Dorsolateral prefrontal cortex (tissue), 122 donors: ENCODE measurements at places on chromosomes 16 and 17.

DNA sequence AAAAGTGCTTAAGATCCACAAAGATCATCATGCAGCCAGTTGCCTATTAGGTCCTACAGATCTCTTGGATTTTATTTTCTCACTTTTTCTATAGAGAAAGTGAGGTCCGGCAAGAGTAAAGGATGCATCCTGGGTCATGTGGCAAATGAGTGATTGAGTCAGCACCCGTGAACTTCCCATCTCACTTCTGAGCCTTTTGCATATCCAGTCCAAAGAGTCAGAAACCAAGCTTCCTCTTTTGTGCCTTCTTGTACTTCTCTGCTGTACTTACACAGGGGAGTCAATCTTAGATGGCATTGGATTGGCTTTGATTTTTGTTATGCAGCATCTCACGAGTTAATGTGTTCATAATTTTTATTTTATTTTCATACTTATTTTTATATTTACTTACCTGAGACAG lies 114.2 kb upstream of the IRX5 start:
- no peak for DNase-seq

DNA sequence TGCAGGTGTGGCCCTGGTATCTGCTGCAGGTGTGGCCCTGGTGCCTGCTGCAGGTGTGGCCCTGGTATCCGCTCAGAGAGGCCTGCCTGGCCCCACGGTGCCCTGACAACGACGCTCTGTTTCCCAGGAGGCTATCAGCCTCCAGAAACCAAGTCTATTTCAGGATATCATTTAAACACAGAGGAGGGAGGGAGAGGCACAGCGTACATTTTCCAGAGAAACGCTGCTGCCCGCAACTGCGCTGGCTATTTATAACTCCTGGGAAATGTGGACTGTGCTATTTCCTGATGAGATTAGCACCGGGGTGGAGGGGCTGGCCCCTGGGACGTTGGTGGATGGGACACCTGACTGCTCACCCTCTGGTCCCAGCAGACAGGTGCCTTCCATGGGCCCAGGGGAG lies 22.5 kb downstream of the TIMM22 start:
- DNase-seq: peak; percentile 65

DNA sequence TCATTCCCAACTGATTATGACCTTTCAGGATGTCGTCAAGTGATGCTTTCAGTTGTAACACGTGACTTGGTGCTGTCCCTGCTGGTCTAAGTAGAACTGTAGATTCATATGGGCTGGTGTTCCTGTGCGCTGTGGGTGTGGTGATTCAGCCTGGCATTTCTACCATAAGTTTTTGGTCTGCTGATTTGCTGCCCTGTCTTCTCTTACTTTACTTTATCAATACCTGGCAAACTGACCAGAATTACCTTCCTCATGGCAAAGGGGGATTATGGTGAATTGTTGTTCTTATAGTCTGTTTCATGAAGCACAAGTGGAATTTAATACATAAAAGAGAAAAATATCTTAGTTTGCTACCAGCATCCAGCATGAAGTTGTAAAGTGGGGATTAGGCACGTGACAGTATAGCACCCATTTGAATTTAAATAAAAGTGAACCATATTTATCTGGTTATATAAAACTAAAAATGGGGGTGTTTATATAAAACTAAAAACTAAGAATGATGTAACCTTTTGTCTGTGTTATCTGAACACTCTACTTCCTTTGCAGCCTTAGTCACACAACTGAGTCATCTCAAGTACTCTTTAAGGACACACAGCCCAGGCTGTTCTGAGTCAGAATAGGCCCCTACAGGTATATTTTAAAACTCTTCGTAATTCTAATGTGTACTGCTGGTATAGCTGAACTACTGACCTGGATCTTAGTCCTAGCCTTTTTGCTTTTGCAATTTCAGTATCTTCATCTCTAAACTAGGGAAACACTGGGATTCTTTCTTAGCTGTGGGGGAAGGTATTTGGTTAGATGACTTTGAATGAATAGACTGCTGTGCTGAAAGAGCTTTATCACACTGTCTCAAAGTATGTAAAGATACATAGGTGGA lies 28.3 kb downstream of the TTC19 start:
- no peak for DNase-seq

DNA sequence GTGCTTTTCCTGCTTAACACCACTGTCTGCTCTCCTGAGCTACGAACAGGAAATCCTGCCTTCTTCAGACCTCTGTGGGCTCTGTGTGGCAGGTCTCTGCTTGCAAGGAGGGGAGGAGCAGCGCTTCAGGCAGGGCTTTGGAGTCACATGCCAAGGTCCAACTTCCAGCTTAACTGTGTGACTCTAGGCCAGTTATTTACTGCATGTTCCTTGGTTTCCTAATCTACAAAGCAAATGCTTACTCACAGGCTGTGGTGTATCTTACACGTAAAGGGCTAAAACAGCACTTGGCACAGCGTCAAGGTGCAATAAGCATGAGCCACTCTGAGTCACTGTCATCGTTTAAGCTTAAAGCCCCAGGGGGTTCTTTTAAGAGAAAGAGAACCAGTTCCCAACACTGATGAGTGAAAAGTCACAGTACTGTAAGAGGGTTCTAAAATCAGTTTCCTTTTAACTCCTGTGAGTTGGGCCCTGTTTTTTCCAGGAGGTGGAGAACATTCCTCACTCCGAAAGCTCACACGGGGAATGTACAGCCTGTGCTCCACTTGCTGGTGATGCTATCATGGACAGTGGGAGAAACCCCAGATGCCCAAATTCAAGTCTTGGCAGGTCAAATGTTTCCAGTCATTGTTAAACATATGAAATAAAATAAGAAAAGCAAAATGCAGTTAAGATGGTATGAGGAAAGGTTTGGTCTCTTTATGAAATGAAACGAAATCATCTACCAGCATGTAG lies 54.1 kb upstream of the BCAR1 start:
- DNase-seq: peak; percentile 61

DNA sequence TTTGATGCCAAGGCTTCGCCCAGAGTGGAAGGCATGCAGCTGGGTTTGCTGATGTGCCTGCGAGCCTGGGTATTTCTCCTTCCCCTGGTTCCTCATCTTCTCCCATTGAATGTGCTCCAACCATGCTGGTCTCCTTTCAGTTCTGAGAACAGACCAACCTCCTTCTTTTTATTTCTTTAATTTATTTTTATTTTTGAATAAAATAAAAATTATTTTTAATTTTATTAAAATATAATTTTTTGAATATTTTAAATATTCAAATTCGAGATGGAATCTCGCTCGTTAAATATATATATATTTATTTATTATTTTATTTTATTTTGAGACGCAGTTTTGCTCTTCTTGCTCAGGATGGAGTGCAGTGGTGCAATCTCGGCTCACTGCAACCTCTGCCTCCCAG lies 30.2 kb upstream of the GPRC5B start:
- DNase-seq: no peak

GRCh38 chr16:66751053-66751302 lies 431 bp downstream of the DYNC1LI2 start:
- no peak for DNase-seq

DNA sequence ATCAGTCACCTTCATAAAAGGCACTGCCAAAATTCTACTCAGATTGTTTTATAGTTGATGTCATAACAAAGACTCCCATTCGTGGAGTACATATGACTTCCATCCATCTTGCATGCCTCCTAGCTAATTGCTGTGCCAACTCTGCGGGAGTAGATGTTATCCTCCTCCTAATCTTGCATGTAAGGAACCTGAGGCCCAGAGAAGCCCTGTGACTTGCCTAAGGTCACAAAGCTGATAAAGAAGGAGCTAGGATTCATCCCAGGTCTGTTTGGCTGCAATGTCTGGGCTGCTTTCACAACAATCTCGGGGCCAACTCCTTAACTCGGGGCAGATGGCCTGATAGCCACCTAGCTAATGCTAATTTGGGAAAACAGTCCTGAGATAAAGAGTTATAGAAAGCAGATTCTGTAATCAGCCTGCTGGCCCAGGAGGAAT lies 87.3 kb downstream of the YPEL2 start:
- DNase-seq: no peak

- no peak for DNase-seq
Observed at GRCh38 chr16:79764415-79765110, 164.0 kb upstream of the MAF start.

DNA sequence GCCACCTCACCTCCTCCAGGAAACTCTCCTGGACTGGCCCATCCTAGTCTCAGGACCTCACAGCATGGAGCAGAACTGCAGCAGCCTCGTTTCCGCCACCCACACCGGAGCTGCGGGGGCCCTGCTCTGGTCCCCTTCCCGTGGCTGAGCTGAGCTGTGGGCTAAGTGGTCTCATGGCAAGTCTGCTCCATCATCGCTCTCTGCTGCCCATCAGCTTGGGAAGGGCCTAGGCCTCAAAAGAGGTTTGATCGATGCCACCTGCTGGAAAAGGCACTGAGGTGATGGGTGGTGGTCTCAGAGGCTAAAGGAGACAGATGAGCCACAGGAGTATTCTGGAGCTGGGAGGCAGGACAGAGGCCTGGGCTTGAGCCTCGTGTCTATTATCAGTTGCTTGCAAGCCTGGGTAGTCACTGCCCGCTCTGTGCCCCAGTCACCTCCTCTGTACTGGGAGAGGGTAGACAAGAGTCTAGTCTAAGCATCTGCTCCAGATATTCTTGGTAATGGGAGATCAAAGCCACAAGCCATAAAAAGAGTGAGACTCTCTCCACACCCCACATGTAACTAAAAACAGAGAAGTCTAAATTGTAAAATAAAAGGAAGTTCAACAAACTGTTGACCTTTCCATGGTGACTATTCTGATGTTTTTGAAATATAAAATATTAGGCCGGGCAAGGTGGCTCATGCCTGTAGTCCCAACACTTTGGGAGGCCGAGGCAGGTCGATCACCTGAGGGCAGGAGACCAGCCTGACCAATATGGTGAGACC lies 1.6 kb downstream of the ITGAE start:
- no peak for DNase-seq

DNA sequence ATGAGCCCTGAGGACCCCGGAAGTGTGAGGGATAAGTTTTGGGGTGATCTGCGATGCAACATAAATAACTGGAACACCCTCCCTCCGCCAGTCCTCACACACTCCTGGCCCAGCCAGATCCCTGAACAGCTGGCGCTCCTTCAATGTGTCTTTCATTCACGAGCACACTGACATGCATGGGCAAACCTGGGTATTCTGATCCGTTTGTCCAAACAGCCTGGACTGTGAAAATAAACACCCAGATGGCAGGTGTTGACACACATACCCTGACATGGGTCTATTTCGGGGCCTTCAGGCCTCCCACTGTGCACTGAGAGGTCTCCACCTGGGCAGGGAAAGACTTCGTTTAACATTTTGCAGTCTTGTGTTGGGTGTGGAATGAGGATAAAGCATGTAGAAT lies 3.0 kb upstream of the CPNE2 start:
- DNase-seq: no peak

- DNase-seq: peak; percentile 25
Observed at GRCh38 chr17:6567528-6568183, 11.3 kb upstream of the PITPNM3 start.

DNA sequence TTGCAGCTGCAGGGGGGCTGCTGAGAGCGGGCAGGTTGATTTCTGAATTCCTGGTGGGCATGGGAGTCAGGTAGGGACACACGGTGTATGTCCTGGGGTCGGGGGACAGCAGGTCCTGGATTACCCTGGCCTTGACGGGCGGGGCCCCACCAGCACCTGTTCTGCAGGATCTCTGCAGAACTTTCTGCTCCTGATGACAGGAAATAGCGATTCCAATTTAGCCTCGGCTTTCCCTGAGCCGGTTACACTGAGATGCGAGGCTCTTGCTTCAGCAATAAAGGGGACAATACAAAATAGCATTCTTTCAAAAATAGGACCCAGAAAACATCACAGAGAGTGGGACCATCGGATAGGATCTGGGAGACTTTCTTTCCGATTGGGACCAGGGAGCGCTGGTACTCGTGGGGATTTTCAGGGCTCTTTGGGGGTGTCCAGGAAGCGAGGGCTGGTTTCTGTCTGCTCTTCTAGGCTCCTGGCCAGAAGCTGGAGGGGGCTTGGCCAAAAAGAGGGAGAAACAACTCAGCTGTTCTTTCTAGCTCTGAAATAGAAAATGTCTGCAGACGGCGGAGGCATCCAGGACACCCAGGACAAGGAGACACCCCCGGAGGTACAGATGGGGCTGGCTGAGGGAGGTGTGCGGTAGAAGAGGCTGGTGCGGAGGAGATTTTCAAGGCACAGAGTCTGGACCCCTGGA lies 642 bp downstream of the ZNF205 start:
- no peak for DNase-seq

DNA sequence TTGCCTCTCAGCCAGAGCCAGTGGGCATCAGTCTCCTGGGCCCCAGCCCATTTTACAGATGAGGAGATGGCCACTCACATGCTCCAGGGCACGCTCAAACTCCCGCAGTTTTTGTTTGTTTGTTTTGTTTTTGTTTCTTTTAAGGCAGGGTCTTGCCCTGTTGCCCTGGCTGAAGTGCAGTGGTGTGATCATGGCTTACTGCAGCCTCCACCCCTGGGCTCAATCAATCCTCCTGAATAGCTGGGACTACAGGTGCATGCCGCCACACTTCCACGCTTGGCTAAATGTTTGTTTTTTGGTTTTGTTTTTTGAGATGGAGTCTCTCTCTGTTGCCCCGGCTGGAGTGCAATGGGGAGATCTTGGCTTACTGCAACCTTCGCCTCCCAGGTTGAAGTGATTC lies 3.5 kb downstream of the E4F1 start:
- no peak for DNase-seq

GRCh38 chr17:4118015-4118743 lies 24.7 kb downstream of the ZZEF1 start:
- DNase-seq: no peak

DNA sequence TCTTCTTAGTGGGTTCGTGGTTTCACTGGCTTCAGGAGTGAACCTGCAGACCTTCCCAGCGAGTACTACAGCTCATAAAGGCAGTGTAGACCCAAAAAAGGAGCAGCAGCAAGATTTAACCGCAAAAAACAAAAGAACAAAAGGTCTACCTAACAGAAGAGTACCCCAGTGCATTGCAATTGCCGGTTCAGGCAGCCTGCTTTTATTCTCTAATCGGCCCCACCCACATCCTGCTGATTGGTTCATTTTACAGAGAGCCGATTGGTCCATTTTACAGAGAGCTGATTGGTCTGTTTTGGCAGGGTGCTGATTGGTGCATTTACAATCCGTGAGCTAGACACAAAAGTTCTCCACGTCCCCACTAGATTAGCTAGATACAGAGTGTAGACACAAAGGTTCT lies 2.0 kb upstream of the ARRB2 start:
- no peak for DNase-seq

- DNase-seq: no peak
Observed at GRCh38 chr17:18166894-18167293, 16.7 kb upstream of the ALKBH5 start.

DNA sequence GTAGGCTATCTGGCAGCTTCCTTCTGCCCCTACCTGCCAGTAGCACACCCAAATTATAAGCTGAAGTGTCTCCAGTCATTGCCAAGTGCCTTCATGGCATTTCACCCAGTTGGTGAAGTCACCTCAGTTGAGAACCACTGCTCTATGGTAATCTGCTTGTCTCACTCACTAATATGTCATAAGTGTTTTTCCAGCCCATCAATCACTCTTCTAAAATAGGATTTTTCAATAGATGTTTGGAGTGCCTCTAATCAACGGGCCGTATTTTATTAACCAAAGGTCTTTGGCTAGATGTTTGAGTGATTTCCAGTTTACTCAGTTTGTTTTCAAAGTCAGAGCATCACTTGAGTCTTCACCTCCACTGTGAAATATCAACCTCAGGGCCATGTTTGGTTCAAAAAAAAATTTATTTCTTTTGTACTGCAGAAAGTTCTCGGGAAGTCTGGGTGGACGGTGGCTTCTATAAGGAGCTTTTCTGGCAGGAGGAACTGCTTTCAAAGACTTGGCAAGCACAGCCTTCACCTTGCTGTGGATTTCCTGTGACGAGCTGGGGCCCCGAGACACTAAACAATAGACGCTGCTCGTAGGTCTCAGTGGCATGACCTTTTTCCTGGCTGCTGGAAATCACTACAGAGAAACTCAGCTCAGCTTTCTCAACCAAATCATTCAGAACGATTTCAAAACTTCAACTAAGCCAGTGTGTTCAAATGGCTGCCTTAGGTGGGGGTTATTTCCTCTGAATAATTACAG lies 95.2 kb upstream of the FOXF1 start:
- DNase-seq: no peak
